Immature natural killer cell (primary cell): ENCODE measurements at places on chromosomes 6 and 20. TPM values are rescaled to one million over a fixed set of nuclear protein-coding genes. Genes with fewer than 3 reads are reported as not detected.

NHSL1 gene
- polyA plus RNA-seq, result not detected

- H3K36me3 ChIP-seq, result no peaks in the 10 kb centered on the region
- no peak overlapping the region for H3K27ac ChIP-seq
- H3K4me3 ChIP-seq, result no peak overlapping the region
- no peaks in the 10 kb centered on the region for H3K4me1 ChIP-seq
- no peaks in the 10 kb centered on the region for H3K27me3 ChIP-seq
These were observed 321.2 kb downstream of the UBE3D start for GRCh38 chr6:82744286-82745015.

LAMA4 gene
- not detected for polyA plus RNA-seq

GJA10 gene
- polyA plus RNA-seq, result not detected

DNA sequence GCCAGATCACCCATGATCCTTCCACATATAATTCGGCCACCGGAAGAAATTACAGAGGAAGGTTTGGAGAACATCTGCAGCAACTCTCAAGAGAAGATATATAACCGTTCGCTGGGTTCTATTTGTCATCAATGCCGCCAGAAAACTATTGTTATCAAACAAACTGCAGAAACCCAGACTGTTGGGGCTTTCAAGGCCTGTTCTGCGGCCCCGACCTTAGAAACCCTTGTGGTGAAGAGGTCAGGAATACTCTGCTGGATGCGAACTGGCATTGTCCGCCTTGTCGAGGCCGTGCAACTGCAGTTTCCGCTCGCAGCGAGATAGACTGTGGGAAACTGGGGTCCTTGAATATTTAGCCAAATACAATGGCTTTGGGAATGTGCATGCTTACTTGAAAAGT, 21.3 kb downstream of the PRSS16 start:
- peaks cover 19% of the 10 kb centered on the region for H3K27me3 ChIP-seq
- H3K27ac ChIP-seq, result no peak overlapping the region
- no peaks in the 10 kb centered on the region for H3K4me1 ChIP-seq
- no peaks in the 10 kb centered on the region for H3K36me3 ChIP-seq
- no peak overlapping the region for H3K4me3 ChIP-seq

MYBL2 gene
- 2.3 TPM for polyA plus RNA-seq

DNA sequence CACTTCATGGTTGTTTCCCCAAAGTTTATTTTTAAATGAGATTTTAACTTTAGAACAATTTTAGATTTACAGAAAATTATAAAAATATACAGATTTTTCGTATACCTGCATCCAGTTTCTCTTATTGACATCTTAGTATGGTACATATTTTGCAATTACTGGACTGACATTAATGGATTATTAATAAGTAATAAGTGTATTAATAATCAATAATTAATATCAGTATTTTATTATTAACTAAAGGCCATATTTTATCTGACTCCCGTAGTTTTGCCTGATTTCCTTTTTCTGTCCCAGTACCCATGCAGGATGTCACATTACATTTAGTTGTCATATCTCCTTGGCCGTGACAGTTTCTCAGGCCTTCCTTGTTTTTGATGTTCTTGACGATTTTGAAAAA, 307.0 kb downstream of the C6orf118 start:
- H3K36me3 ChIP-seq, result no peaks in the 10 kb centered on the region
- no peaks in the 10 kb centered on the region for H3K27me3 ChIP-seq
- DNase-seq, result no peak

DNA sequence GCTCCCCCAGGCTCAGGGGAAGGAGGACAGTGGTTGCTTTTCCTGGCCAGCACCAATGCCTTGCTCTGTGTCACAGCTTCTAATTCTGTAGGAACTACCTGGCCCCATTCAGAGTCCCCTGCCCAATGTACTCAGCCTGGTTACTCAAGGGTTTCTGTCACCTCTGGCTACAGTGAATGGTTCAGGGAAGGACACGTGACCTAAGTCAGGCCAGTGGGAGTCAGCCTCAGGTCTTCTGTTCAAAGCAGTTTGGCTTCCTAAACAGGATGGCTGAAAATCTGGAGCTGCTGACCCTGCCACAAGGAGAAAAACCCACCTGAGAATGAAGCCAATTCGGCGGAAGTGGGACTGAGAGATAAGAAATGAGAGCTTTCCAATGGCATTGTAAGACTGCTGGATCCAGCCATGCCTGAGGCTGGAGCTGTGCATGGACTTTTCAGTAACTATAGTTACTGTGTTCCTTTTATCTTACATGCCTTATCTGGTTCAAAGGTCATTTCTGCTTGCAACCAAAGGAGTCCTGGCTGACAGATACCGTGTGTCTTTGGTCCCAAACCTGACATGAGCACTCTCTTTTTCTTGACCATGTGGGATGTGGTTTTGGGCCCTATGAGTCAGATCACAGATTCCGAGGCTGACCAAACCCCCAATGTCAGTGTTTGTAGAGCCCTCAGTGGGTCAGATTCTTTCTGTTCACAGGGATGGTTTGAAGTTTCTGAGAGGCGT, 104.3 kb downstream of the SULF2 start:
- no peaks in the 10 kb centered on the region for H3K36me3 ChIP-seq
- H3K4me1 ChIP-seq, result no peaks in the 10 kb centered on the region
- no peak overlapping the region for H3K27ac ChIP-seq
- H3K27me3 ChIP-seq, result no peaks in the 10 kb centered on the region
- DNase-seq, result no peak
- no peak overlapping the region for H3K4me3 ChIP-seq

DNA sequence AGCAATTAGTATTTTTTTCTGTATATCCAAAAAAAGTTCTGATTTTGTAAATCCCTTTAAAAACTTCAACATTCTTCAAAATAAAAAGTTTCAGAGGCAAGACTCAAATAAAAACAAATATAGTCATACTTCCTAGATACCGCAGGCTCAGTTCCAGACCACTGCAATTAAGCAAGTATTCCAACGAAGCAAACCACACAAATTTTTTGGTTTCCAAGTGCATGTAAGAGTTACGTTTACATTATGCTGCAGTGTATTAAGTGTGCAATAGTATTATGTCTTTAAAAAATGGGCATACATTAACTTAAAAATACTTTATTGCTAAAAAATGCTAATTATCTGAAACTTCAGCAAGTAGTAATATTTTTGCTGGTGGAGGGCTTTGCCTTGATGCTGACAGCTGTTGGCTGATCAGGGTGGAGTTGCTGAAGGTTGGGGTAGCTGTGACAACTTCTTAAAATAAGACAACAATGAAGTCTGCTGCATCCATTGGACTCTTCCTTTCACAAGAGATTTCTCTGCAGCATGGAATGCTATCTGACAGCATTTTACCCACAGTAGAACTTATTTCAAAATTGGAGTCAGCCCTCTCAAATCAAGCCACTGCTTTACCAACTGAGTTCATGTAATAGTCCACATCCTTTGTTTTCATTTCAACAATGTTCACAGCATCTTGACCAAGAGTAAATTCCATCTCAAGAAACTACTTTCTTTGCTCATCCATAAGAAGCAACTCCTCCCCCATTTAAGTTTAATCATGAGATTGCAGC, 46.0 kb downstream of the PHIP start:
- no peaks in the 10 kb centered on the region for H3K27me3 ChIP-seq
- no peak overlapping the region for H3K4me3 ChIP-seq
- peaks cover 13% of the 10 kb centered on the region for H3K36me3 ChIP-seq
- no peak for DNase-seq
- no peak overlapping the region for H3K27ac ChIP-seq

MUCL3 gene
- not detected for polyA plus RNA-seq

DNA sequence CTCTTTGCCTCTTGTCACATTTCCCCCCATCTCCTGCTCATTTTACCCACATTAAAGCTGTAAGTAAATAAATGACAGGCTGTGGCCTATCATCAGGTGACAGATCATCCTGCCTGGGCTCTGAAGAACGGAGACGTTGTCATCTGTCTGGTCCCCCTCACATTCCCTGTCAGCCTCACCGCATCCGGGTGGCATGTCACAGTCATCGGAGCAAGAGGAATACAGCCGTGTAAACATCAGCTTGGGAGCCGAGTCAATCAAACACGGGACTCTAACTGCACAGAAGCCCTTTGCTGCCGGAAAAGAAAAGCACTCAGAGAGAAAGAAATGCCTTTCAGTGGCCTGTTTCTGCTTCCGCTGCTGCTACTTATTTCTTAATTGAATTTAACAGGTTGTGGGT, 371.9 kb upstream of the ID4 start:
- no peaks in the 10 kb centered on the region for H3K27me3 ChIP-seq
- H3K27ac ChIP-seq, result no peak overlapping the region
- no peak overlapping the region for H3K4me3 ChIP-seq
- no peaks in the 10 kb centered on the region for H3K4me1 ChIP-seq
- no peak for DNase-seq
- peaks cover 4% of the 10 kb centered on the region for H3K36me3 ChIP-seq

DNA sequence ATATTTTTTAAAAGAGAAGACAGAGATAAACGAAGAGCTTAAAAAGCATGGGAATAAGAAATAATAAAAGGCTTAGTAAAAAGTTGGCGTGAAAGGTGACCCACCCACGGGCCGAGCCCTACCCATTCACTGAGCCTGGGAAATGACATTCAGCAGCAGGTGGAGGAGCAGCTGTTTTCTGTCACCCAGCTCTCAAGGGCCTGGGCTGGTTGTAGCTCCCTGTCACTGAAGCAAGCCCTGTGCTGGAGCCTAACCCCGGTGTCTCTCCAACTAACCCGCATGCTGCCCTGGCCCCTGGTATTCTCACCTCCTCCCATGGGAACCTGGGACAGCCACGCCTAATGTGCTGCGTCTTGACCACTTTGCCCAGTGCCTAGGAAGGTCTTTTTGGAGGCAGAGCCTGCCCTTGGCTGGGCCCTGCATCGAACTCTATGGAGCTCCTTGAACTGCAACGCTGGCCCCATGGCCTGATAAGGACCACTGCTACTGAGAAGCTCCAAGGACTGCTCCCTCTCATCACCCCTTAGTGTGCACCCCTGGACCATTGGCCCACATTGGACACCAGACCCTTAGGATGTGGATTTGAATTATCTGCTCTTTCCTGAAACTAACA, 68.8 kb upstream of the IYD start:
- no peaks in the 10 kb centered on the region for H3K36me3 ChIP-seq
- H3K27ac ChIP-seq, result no peak overlapping the region
- H3K27me3 ChIP-seq, result no peaks in the 10 kb centered on the region
- H3K4me3 ChIP-seq, result no peak overlapping the region

DNA sequence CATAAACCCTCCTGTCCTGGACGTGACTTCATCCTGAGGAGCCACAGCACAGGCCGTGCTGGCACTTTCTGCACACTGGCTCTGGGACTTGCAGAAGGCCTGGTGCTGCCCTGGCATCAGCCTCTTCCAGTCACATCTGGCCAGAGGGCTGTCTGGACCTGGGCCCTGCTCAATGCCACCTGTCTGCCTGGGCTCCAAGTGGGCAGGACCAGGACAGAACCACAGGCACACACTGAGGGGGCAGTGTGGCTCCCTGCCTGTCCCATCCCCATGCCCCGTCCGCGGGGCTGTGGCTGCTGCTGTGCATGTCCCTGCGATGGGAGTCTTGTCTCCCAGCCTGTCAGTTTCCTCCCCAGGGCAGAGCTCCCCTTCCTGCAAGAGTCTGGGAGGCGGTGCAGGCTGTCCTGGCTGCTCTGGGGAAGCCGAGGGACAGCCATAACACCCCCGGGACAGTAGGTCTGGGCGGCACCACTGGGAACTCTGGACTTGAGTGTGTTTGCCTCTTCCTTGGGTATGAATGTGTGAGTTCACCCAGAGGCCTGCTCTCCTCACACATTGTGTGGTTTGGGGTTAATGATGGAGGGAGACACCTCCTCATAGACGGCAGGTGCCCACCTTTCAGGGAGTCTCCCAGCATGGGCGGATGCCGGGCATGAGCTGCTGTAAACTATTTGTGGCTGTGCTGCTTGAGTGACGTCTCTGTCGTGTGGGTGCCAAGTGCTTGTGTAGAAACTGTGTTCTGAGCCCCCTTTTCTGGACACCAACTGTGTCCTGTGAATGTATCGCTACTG, 22.0 kb upstream of the PYGB start:
- DNase-seq, result no peak
- peaks cover 6% of the 10 kb centered on the region for H3K36me3 ChIP-seq

- DNase-seq, result no peak
- H3K4me1 ChIP-seq, result no peaks in the 10 kb centered on the region
- H3K36me3 ChIP-seq, result no peaks in the 10 kb centered on the region
- no peak overlapping the region for H3K27ac ChIP-seq
These were observed 48.9 kb upstream of the TFAP2A start for GRCh38 chr6:10463491-10464481.

DNA sequence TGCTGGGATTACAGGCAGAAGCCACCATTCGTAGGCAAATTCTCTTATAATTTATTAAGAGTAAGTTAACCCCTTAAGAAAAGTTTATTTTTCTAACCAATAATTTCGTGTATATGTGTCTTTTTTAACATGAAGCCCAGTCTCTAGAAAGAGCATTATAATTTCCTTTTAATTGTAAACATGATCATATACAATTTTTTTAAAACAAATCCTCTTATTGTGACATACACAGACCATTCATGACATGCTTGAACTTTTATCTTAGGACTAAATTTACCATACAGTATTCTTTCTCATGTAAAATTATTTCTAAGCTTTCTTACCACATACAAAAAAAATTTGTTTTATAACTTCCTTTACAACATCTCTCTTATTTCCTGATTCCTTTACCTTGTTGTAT, 6.7 kb downstream of the ACOT13 start:
- no peak overlapping the region for H3K27ac ChIP-seq
- H3K4me1 ChIP-seq, result peaks cover 6% of the 10 kb centered on the region
- H3K36me3 ChIP-seq, result no peaks in the 10 kb centered on the region
- H3K4me3 ChIP-seq, result no peak overlapping the region

RAET1L gene
- polyA plus RNA-seq, result not detected

GRCh38 chr6:136524339-136524935, 25.8 kb downstream of the MAP7 start:
- H3K4me1 ChIP-seq, result peaks cover 6% of the 10 kb centered on the region
- no peaks in the 10 kb centered on the region for H3K36me3 ChIP-seq
- DNase-seq, result no peak

OR2J1 gene
- polyA plus RNA-seq, result not detected

GRCh38 chr6:91695221-91695620, 1108.3 kb upstream of the MAP3K7 start:
- H3K27me3 ChIP-seq, result peaks cover 3% of the 10 kb centered on the region
- no peak overlapping the region for H3K4me3 ChIP-seq
- no peak overlapping the region for H3K27ac ChIP-seq
- no peak for DNase-seq

DNA sequence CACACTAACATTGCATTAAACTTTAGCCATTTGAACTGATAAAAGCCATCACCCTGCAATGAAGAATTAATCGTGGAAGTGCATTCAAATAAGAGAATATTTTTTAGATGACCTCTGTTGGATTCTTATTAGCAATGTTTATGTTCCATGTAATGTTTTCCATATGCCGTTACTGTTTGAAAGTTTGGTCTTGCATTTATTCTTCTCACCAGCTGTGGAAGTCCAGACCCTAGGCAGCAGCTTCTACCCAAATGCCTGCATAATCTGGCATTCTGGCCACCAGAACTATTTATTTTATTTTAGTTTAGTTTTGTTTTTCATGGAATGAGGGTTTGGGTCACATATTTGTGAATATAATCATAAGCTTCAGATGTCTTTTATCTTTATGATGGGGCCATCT, 140.4 kb downstream of the SAMD5 start:
- DNase-seq, result no peak
- H3K4me1 ChIP-seq, result no peaks in the 10 kb centered on the region
- H3K36me3 ChIP-seq, result no peaks in the 10 kb centered on the region
- no peak overlapping the region for H3K4me3 ChIP-seq

GRCh38 chr6:51857134-51857533, 230.3 kb downstream of the PKHD1 start:
- no peak overlapping the region for H3K4me3 ChIP-seq
- H3K4me1 ChIP-seq, result no peaks in the 10 kb centered on the region
- no peak overlapping the region for H3K27ac ChIP-seq
- no peaks in the 10 kb centered on the region for H3K27me3 ChIP-seq

DOK5 gene
- polyA plus RNA-seq, result not detected

GRCh38 chr6:109373331-109373730, 8.9 kb downstream of the CD164 start:
- peak overlapping the region; percentile 43 for H3K27ac ChIP-seq
- H3K27me3 ChIP-seq, result peaks cover 10% of the 10 kb centered on the region
- H3K4me1 ChIP-seq, result peaks cover 96% of the 10 kb centered on the region
- peak overlapping the region; percentile 53 for H3K4me3 ChIP-seq
- DNase-seq, result no peak
